Panc1 (cell line): ENCODE measurements at places on chromosomes 7 and 10.

DNA sequence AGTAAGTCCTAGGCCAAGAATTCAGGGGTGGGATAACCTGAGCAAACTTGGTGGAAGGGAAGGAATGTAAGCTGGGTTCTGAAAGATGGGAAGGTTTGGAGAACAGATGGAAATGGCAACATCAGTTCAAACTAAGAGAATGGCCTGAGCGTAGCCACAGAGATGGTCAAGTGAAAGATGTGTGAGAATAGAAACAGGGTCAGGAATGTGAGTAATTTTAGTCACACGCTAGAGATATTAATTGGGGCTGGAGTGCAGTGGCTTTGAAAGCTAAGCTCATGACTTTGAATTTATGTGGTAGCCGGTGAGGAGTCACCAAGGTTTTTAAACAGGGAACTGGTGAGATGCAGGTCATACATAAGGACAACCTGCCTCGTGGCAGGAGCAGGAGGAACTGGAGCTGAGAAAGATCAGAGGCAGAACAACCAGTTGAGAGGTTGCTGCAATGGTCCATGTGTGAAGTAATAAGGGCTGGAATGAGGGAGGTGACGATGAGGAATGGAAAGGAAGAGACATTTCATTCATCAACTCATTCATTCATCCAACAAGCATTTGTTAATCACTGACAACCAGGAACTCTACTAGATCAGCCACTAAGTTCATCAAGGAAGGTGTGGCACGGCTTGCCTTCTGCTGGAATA lies 12.9 kb upstream of the SORBS1 start:
- no peak for DNase-seq

- no peak for DNase-seq
These were observed 4.1 kb upstream of the ADARB2 start for GRCh38 chr10:1741450-1741849.

DNA sequence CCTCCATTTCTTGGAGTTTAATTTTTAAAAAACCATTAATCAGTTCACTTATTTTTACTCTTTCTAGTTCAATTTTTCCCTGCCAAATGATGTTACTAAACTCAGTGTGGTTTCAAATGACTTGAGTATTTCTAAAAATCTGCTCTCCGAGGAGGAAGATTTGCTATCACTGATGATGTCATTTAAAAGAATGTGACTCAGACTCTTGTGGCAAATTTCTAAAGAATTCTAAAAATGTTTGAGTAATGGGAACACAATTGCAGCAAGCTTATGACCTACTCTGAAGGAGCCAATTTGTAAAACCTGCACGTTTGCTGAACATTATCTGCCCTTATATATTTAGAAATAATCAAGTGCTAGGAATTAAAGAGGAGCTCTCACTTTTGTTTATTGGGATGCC lies 88.6 kb downstream of the SPAG6 start:
- no peak for DNase-seq

- DNase-seq = no peak
These were observed 211.2 kb upstream of the PRSS58 start for GRCh38 chr7:142468871-142469665.

- no peak for DNase-seq
These were observed 1088.0 kb downstream of the SORCS1 start for GRCh38 chr10:106076496-106076895.

GRCh38 chr7:92330835-92331438 lies 85.2 kb downstream of the ANKIB1 start:
- DNase-seq = no peak

DNA sequence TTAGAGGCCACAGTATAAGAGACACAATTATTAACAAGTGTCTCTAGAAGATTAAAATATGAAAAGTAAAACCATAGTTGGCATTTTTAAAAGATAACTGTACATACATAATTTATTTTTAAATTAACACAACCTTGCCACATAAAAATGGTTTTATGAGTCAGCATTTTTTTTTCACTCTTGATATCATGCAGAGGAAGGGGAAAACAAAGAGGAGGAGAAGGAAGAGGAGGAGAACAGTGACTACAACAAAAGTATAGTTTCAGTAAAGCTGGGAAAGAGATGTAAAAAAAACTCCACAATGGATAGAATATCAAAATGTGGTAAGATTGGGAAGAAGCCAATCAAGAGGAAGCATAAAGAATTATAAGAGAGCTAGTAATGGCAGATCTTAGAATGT lies 34.0 kb downstream of the CH25H start:
- no peak for DNase-seq

GRCh38 chr10:58851606-58852005 lies 324.8 kb upstream of the PHYHIPL start:
- DNase-seq = no peak

DNA sequence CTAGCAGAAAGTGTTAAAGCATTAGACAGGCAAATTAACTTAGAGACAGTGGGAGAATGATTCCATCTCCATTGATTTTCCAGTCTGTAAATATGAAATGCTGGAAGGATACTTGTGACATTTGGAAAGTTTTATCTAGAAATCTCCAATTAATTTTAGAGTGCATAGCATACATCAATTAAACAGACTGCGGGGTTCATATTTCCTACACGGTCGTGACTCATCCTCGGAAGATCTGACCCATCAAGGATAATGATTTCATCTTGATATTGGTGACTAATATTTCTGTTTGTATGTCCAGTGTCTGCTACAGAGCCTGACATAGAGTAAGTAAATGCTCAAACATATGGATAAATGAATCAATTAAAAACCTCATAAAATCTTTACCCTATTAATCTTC lies 474.9 kb downstream of the KCNMA1 start:
- DNase-seq = no peak

- DNase-seq = no peak
These were observed 278.3 kb downstream of the HGF start for GRCh38 chr7:81491573-81491972.

DNA sequence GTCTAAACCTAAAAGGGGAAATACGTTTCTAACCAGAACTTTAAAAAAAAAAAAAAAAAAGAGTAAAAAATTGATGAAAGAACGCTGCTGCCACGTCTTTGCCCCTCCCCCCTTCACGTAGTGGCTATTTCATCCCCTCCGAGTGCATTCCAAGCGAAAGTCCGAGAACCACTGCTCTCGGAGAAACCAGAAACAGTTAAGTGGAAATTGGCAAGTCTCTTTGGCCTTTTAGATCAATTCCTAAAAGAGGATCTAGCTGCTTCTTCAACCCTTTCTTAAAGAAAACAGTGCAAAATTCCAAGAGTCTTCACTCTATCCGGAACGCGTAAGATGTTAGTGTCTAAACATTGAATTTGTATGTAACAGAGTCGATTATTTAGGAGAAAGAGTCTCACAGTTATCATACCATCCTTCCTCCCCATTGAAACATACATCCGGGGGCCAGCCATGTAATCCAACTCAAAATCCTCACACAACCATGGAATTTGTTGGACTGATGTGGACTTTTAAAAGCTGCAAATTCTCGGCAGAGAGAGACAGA lies 1.1 kb downstream of the P4HA1 start:
- peak; percentile 39 for DNase-seq

- DNase-seq = peak; percentile 25
These were observed 1.3 kb downstream of the CUL1 start for GRCh38 chr7:148699782-148700629.

DNA sequence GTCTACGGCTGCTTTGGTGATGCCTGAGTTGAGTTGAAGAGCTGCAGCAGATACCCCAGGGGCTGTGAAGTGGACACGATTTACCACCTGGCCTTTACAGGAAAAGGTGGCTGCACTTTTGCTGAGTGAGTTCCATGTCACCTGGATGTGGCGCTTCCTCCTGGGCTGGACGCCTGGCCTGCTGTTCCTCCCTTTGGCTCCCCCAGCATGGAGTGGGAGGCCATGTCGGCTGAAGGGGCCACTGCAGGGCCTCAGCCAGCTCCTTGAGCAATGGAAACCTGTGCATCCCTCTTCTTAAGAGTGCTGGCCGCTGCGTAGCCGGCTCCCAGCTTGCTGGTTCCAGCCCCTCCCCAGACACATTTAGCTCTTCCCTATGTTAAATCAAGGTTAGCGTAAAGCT lies 221.0 kb downstream of the GLRX3 start:
- DNase-seq = no peak

GRCh38 chr7:84336766-84337165 lies 142.2 kb upstream of the SEMA3A start:
- DNase-seq = no peak

DNA sequence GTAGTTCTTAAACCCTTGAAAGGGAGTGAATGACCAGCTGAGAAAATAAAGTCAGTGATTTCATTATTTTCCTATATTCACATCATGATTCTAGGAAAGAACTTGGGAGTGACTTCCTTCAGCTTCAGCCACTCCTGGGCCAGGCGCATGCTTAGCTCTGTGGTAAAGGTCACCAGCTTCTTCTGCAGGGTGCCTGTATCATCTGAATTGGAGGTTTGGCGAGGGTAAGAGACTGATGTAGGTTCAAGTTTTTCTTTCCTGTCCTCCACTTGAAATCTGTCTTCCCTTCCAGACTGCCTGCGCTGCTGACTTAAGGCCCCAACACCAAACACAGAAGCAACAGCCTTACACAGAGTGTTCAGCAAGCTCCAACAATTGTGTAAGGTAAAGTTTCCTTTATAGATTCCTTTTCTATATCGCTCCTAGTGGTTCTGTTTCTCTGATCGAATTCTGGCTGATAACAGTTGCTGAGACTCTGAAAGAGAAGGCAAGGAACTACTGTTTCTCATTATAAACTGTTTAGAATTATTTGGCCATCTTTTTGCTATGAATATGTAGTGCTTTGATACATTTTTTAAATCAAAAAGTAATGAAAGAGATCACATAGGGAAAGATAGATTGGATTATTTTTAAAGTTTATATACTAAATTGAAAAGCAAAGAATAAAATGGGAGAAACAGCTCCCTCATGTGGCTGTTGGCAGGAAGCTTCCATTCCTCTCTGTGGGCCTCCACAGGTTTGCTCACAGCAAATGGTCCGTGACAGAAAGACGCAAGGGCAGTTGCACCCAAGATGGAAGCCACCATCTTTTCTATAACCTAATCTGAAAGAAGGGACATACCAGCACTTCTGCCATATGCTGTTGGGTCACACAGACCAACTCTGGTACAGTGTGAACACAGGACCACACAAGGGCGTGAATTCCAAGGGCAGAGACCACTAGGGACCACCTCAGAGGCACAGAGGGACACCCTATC lies 14.0 kb downstream of the GATAD1 start:
- peak; percentile 33 for DNase-seq

DNA sequence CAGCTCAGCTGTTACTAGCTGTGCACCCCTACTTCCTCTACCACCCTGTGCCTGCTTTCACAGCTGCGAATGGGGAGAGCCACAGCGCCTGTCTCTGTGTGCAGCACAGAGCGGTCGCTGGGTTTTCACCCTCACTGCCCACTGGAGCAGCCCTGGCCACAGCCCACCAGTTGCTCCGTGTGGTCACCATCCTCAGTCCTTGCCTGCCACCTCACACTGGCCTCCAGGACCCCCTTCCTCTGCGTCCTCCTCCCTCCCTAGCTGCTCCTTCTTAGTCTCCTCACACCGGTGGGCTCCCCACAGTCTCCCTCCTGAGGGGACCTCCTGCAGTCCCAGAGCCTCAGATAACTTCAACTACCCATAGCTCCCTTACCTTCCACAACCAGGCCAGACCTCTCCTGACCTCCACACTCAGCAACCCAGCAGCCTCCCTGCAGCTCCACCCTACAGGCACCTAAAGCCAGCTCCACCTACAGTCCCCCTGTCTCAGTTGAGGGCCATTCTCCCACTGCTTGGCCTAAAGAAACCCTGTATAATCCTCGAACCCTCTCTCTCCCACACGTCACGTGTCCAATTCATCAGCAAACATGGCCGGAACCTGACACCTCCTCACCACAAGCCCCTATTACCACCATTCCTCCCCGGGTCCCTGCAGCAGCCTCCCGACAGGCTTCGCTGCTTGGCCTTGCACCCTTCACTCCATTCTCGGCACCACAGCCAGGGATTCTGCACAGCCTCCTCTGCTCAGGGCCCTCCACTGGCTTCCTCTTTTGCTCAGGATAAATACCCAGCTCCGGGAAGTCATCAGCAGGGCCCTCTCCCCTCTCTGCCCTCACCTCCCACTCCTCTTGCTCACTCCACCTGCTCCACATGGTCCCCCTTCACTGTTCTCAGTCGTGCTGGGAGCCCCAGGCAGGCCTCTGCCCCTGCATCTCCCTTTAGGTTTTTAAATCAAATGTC lies 28.1 kb downstream of the PLAC9 start:
- DNase-seq = no peak

GRCh38 chr10:58951746-58952145 lies 224.7 kb upstream of the PHYHIPL start:
- no peak for DNase-seq

DNA sequence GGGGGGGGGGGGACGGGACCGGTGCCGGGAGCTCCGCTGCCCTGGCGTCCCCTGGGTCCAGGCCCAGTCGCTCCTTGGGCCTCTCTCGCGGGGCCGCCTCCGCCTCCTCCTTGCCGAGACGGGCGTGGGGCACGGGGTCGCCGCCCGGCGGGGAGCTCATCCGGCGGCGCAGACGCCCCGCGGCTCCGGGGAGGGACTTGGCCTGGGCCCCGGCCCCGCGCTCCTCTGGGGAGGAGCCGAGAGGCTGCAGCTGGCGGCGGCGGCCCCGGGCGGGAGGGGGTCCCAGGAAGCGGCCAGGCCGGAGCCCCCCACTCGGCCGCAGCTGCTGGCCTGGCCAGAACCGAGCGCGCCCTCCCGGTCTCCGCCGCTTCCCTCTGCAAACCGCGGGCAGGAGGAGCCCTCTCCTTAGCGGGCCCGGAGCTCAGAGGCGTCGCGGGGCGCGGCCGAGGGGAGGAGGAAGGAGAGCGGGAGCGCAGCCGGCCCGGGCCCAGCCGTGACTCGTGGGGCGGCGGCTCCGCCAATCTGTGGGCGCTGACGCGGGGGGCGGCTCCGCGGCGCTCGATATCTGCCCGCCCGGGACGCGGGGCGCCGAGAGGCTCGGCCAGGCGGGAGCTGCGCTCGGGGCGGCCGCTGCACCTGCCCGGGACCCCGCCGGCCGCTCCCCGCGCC lies at the start of gene FAM20C:
TSS of gene FAM20C (plus strand) at position 591 of the 669 bp plus-strand sequence. CDS start 629 bp downstream, outside the sequence.
- DNase-seq = no peak

GRCh38 chr7:133481676-133482075 lies 228.8 kb downstream of the EXOC4 start:
- DNase-seq = peak; percentile 17

DNA sequence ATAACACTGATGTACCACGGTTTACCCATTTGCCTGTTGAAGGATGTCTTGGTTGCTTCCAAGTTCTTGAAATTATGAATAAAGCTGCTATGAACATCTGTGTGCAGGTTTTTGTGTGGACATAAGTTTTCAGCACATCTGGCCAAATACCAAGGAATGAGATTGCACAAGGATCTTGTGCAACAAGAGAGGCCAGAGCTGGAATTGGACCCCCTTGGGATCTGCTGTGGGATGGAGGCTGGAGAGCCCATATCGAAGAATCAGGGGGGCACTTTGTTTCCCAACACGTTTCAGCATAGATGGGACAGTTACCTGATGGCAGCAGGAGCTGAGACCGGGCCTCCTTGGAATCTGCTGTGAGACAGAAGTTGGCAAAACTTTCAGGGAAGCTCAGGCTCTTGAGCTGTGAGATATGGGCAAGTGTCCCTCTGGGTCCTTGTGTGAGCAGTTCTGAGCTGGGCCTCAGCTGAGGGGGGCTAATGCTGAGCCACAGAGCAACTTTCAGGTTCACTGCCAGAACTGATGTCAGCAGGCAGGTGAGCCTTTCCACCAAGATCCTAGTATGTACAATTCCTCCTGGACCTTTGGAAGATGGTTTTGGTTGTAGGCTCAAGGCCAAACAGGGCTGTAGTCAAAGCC lies 115.2 kb upstream of the RAB18 start:
- DNase-seq = no peak
